ENCODE measurements at places on chromosomes 1 and 21.

DNA sequence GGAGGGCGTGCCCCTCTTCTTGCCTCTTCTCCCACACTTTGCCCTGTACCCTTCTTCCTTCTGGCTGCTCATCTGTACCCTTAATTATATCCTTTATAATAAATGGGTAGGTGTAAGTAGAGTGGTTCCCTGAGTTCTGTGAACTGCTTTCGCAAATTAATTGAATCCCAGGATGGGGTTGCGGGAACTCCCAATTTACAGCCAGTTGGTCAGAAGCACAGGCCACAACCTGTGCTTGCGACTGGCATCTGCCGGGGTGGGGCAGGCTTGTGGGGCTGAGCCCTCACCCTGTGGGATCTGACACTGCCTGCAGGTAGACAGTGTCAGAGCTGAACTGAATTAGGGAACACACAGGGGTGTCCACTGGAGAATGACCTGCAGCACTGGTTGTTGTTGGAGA lies 244.9 kb downstream of the KCNJ6 start:
- no peak for DNase-seq

GRCh38 chr1:78071696-78072095 lies 25.9 kb downstream of the GIPC2 start:
- DNase-seq, result no peak

GRCh38 chr1:18204575-18204974 lies 97.0 kb downstream of the IGSF21 start:
- no peak for DNase-seq

DNA sequence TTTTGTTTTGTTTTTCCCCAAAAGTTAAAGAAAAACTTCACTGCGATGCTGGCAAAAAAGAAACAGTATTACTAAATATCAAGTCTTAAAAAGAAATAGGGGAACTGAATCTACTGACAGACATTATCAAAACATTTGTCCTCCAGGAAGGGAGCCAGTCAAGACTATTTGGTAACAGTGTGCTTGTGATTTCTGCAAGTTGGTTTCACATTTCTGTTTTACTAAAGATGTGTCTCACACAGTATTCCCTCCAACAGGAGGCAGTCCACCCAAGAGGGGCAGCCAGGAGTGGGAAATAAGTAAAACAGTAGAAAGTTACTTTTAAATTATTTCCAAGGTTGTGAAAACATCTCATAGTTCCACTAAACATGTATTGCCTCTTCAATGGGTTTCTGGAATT lies 74.4 kb upstream of the SDC3 start:
- DNase-seq, result no peak

DNA sequence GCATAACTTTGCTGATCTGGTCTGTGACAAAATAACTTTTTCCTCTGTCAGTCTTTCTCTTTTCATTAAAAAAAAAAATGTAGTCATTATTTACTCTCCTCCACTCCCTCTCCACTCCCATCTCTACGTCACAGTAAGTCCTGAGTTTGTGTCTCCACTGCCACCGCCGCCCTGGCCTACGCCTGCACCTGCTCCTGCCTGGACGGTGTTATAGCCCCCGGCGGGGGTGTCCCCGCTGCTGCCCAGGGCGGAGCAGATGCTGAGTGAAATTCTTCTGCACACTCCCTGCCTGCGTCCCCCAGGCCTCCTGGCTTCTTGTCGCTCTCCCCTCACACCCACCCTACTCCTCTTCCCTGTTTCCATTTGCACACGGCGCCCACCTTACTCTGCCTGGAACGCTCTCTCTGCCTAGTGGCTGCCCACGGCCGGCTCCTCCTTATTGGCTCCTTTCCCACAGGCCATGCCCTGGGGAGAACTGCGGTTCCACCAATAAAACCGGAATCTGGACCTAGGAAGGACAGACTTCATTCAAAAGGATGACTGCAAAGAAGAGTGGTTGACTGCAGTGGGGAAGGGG lies 55.2 kb upstream of the C1orf174 start:
- no peak for DNase-seq

DNA sequence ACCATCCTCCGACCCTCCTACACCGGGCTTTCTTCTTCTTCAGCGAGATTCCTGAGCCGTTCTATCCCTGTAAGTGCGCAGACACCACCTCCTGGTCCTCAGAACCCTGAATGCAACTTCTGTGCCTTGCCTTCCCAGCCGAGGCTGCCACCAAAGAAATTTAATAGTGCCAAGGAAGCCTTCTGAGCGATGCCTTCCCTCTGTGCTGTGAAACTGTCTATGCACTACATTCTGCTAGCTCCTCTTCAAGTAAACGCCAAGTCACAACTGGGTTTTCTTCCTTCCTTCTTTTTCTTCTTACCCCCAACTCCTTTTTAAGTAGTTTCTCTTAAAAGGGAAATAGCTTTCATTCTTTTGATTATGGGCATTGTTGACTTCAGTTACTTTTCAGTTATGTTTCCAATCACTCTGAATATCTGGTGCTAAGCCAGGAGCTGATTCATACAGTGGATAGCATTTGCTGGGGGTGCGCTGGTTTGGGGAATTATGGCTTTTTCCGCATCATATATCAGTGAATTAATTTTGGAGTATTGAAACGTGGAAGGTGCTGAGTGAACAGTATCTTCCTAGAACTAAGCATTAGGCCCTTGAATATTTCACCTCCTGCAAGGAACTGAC lies 38.6 kb upstream of the GPR88 start:
- DNase-seq, result no peak

GRCh38 chr1:114079596-114080190 lies 74.0 kb downstream of the SYT6 start:
- no peak for DNase-seq

GRCh38 chr1:220544901-220545303 lies 17.0 kb downstream of the MARK1 start:
- DNase-seq, result no peak

DNA sequence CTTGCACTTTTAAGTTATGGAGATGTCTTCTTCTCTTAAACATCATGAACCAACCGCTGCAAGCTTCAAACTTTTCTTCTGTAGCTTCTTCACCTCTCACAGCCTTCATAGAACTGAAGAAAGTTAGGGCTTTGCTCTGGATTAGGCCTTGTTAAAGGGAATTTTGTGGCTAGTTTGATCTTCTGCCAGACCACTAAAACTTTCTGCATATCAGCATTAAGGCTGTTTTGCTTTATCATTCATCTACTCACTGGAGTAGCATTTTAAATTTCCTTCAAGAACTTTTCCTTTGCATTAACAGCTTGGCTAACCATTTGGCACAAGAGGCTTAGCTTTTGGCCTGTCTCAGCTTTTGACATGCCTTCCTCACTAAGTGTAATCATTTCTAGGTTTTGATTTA lies 43.0 kb upstream of the RGL1 start:
- no peak for DNase-seq

GRCh38 chr1:117634631-117635030 lies 28.8 kb downstream of the TENT5C start:
- DNase-seq, result no peak

DNA sequence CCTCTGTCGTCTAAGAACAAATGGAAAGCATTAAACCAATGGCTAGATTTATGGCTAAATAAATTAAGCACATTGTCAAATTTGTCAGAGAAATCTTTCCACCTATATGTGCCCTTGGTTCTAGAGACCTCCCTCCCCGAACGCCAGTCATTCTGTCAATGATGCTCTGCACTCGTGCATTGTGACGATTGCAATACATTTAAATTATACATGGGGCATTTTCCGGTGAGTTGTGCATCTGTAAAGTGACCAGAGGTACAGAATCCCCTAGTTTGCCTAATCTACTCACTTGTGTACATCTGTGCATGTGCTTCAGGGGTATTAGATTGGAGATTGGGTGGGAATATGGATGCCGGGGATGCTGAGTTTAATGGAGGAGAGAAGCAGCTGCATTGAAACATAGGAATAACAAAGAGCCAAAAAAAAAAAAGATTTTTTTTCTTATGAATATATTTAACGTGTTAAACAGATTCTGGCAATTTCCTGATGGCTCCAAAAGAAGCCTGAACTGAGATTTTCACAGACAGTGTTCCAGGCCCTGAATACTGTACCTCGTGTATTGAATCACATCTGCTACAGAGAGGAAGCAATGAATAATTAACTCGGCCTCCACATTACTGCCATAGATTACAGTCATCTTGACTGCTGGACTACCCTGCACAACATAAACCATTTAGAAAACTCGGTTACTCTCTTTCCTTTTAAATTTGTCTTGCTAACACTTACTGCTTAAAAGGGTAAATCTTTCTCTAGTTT lies 149.0 kb upstream of the C1orf87 start:
- no peak for DNase-seq

- no peak for DNase-seq
Observed at GRCh38 chr1:17558954-17559614, 19.6 kb downstream of the ARHGEF10L start.

DNA sequence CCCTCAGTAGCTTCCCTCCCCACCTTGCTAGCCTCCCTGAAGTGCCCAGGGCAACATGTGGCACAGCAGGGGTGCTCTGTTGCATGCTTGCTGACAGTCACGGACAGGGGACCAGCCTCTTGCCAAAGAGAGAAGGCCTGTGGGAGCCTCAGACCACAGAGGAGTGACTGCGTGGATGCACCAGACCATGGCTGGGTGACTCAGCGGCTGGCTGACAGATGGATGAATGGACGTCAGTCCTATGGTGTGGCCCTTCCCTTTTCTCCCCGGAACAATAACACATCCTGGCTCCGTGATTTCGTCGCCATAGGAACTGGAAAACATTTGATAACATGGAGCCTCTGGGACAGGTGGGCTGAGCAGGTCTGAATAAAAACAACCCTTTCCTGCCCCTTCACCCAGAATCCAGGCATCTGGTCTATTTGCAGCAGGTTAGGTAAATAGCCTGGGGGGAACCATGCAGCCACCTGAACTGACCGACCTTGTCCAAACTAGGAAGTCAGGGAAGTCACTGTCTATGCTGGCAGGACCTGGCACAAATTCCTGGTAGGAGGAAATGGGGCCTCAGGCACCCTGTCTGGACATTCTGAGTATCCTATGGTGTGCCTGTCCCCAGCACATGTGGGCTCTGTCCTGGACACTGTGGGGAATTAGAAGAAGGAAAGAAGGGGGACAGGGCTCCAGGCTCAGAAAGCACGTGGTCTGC lies 53.3 kb downstream of the NENF start:
- no peak for DNase-seq

- no peak for DNase-seq
Observed at GRCh38 chr1:903721-904271, 19.9 kb upstream of the SAMD11 start.

DNA sequence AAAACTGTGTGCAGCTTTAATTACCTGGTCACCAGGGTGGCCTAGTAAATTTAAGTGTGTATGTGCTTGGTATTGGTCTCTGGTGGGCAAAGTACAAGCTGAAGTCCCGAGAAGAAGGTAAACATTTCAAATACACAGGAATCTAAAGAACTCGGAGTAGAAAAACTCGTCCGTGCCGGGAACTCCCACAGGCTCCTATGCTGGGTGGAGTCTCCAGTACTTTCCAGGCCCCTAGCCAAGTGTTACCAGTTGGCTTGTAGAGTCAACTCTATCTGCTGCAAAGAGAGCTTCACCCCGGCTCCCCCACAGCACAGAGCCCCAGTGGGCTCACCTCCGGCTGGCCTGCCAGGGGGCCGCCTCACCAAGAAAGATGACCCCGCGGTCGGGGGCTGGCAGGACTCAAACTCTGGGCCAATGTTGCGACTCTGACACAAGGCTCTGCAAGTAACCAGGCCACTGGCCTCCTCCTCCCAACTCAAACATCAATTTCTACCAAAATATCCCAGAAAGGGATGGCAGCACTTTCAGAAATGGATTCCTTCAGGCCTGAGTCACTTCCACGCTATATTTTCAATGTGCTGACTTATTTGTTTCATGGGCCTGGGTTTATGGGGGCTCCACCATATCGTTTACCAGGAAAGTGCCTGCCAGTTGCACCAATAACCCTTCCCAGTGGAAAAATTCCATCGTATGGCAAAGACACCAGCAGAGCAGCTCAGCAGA lies 73.9 kb downstream of the SLC66A1 start:
- DNase-seq, result no peak

DNA sequence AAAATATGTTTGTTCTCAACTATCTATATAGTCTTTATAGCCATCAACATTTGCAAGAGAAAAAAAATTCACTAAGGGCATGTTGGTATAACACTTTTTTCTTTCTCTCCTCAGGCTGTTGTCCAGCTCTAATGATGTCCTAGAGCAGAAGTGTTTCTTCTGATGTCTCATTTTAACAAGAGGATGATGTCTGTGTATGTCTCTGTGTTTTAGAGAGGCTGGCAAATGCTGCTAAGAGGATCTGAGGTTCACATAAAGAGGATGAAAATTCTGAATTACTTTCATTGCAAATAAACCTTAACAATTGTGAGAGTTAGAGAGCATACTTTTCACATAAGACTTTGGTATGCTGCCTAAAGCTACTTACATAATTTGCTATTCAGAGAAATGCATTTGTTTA lies 2.6 kb upstream of the BRINP3 start:
- DNase-seq, result no peak

DNA sequence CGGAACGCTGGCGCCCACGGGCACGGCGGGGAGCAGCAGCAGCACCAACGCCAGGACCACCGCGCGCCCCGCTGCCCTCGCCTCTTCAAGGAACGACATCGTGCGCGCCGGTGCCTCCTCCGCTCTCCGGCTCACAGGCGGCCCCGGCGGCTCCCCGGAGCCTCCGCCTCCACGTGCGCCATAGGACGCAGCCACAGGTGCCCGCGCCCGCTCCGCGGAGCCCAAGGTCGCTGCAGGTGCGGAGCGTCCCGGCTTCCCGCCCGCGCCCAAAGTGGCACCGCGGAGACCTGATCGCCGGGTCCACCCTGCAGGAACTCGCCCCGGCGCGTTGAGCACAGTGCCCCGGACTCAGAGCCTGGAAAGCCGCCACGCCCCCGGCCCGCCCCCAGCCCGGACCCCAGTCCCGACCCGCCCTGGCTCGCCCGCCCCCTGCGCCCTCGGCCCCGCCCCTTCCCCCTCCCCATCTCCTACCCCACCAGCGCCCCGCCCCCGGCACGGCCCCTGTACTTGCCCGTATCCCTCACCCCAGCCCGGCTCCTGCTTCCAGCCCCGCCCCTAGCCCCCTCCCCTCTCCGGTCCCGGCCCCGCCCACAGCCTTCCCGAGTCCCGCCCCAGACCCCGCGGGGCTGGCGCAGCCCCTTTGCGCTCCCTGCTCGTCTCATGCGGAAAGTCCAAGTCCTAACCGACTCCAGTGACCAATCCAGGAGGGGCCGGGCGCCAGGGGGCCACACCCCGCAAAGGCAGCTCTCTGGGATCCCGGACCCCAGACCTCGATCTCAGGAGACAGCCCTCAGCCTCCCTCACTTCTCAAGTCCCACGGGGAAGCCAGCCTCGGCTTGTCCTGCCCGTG lies at the start of gene MEGF6:
MEGF6 (minus strand) TSS at position 339 of the 850 bp plus-strand sequence; CDS start at position 99, 240 bp downstream.
- DNase-seq, result no peak

Measured in NCI-H1930 (cell line).